Fibroblast of gingiva (primary cell): ENCODE measurements at places on chromosomes 3 and 15.
A peak's percentile ranks its signal among the peaks of the same experiment; 100 is the strongest.

DNA sequence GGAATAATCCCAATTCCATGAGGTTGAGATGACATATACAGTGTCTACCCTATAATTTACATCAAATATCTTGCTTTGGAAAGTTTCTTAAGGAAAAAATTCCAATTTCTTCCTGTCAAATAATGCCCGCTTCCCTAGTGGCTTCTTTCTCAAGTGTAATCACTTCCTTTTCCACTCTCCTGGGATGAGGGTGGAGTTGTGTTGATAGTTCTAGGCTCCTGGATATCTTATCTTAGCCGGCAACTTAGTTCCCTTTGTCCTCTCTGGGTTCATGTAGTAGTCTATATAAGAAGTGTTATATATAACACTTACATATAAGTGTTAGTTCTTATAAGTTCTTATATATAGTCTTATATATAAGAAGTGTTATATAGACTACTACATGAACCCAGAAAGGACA, 10.9 kb downstream of the TAGLN3 start:
- DNase-seq: no peak

DNA sequence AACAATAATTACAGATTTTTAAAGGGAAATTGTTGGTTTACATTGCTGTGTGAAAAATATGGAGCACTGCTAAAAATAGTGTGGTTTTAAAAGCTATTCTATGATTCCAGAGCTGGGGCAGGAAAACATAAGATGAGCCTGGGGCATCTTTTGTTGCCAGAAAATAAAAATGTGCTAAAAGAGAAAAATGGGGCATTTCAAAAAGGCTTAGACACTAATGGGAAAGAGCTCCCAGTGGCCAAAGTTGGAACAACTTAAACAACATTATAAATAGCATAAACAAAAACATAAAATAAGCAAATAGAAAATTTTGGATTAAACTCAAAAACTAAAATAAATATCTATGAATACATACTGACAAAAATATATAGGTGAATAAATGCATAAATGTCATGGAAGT, 478.9 kb downstream of the NLGN1 start:
- no peak for DNase-seq

DNA sequence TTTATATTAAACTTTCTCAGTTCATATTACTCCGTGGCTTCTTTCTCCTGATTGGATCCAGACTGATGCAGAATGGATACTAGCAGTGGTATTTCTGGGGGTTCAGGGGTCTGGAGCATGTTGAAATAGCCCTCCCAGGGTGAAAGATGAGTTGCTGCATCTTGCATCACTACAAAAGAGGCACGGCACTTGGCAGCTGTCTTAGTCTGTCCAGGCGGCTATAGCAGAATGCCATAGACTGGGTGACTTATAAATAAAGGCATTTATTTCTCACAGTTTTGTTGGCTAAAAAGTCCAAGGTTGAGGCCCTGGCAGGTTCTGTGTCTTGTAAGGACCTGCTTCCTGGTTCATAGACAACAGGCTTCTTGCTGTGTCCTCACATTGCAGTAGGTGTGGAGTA, 660 bp upstream of the BCL2L10 start:
- peak; percentile 61 for DNase-seq

DNA sequence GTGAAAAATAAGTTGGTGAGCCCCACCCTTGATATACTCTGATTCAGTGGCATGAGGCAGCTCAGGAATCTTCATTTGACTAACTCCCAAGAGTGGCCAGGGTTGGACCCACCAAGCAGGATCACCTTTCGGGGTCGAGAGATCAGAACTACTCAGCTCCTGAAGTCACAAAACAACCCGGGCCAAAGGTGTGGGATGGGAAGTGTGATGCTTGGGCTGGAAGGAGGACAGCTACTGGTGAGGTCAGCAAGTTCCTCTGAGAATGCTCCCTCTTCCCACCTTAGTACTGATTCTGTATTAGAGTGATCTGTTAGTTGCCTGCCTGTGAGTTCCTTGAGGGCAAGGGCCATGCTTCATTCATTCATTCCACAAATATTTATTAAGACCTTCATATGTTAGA, 15.1 kb downstream of the ESYT3 start:
- DNase-seq: no peak

DNA sequence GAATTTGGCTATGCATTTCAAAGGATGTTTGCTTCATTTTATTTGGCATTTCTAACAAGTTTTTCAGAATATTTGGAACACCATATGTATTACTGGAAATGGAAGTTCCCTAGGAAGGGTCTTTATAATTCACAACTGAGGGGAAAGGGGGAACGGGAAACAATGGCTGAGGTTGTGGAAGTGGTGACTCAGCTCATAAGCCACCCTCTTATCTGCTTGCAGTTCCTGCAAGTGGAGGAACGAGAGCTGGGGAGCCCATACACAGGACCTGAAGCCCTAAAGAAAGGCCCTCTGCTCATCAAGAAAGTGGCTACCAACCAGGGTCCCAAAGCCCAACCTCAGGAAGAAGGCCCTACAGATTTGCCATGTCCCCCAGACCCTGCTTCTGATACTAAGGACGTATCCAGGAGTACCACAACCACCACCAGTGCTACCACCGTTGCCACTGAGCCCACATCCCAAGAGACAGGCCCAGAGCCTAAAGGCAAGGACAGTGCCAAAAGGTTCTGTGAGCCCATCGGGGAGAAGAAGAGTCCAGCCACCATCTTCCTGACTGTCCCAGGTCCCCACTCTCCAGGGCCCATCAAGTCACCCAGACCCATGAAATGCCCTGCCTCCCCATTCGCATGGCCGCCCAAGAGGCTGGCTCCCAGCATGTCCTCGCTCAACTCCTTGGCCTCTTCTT, 37.9 kb downstream of the ESYT3 start:
- no peak for DNase-seq

DNA sequence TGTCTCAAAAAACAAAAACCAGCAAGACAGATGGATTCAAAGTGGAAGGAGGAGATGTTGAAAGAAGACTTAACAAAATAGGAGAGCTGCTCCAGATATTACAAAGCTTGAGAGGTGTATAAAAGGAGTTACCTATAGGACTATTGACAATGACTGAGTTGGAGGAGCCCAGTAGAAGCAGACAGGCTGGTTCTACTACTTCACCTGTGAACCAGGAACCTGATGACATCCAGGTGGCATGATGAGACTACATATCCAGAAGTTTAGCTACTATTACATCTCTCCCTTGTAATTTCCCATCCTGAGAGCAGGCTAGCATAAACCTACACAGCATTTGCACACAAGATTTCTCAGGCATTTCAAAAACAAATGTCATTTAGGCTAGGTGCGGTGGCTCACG, 49.3 kb downstream of the CPEB1 start:
- no peak for DNase-seq

DNA sequence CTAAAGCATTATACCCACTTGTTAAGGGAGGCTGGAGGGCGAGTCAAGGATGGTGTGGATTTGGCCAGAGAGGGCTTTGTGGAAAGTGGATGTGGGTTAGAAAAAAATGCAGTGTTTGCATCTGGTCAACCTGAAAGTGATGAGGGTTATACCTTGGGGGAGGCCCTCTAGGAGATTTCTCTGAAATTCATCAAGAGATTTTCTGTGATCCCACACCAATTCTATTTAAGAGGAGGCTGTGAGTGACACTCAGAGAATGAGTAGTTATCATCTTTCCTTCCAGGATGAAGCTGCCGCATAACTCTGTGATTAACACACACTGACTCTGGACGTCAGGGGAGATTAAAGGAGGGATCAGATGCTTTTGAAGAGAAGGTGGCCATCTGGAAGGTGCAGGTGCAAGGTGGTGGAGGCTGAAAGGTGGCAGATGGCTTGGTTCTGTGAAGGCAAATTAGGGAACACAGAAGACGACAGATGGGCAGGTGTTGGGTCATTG, 54.8 kb downstream of the ANAPC13 start:
- no peak for DNase-seq

DNA sequence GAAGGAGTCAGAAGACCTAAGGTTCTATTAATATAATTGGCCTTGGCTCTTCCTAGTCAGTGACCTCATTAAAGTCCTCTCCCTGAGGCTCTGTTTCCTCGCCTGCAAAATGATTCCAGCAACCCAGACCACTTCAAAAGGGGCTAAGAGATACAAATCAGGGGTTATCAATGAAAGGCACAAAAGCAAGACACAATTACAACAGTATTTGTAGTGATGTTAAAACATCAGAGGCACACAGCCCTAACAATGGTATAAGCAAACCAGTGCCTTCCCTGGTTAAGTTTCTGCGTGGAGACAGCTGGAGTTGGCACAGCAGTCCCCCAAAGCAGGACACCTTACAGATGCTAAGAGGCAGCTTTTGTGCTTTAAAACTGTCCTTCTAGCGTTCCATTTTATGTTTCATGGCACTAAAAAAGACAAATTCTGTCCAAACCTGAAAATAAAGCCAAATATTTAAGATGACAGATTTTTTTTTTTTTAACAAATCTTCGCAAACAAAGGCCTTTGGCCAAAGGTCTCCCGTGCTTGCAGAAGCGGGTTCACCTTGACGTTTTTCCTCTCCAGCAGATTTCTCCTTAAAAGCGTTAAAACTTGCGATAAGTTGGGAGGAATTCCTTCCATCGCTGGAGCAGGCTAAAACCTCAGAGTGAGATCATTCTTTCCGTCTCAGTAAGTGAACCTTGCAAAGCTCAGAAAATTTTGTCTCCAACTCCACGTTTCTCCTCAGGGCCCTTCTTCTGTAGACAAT, 999 bp downstream of the ZNF280D start:
- peak; percentile 39 for DNase-seq

DNA sequence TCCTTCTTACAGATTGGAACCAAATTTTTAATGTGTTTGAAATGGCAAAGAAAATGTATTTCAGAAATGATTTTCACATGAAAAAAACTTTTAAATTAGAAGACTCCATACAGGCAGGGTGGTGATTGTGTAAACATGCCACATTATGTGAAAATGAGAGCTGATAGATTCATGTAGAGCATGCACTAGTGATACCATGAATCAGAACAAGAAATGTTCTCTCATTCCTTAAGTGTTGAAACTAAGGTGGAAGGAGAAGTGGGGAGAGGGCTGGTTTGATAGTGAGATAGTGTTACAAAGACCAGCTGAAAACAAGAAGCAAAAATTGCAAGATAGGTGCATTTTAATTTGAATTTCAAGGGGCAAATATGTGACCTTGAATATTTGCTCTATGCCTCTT, 100.3 kb downstream of the CCNL1 start:
- no peak for DNase-seq

GRCh38 chr3:190053919-190054672, 66.6 kb downstream of the P3H2 start:
- peak; percentile 74 for DNase-seq

DNA sequence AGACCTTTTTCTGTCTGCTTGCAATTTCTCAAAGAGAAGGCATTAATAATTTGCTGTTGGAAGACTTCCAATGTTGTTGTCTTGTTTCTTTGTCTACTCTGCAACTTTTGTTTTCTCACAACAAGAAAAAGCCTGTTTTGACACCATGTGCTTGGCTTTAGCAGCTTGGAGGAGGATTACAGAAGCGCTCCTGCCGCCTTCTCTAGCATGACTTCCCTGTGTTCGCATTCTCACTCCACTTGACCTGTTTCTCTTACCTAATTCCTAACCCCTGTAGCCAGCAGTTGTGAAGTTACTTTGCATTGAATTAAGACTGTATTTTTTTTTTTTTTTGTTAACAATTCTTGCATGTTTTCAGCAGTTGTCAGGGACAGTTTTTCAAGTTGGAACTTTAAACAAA, 235.3 kb upstream of the GOLIM4 start:
- DNase-seq: no peak

- peak; percentile 84 for DNase-seq
Measured at GRCh38 chr3:158105710-158106253, 438 bp downstream of the SHOX2 start.

DNA sequence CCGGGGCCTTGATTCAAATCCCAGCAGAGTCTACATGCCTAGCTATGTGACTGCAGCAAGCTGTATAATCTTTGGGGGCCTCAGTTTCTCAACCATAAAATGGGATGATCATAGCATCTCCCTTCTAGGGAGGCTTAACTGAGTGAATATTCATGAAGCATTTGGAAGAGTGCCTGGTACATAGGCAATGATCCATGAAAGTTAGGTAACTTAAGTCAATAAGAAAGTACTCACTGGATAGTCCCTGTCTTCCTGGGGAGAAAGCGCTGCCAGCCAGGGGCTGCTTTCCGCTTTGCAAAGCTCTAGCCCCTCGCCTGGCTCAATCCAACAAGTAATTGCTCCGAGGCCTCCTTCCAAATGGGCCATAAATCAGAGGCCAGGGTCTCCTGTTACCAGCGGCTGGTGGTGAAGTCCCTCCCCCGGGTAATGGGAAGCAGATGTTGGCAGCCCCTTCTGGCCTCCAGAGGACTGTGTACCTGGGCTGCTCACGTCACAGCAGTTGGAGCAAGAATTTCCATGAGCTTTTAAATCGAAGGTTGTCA, 521.9 kb upstream of the PROK2 start:
- DNase-seq: peak; percentile 69

GRCh38 chr3:97959872-97960271, 12.4 kb downstream of the RIOX2 start:
- peak; percentile 21 for DNase-seq

DNA sequence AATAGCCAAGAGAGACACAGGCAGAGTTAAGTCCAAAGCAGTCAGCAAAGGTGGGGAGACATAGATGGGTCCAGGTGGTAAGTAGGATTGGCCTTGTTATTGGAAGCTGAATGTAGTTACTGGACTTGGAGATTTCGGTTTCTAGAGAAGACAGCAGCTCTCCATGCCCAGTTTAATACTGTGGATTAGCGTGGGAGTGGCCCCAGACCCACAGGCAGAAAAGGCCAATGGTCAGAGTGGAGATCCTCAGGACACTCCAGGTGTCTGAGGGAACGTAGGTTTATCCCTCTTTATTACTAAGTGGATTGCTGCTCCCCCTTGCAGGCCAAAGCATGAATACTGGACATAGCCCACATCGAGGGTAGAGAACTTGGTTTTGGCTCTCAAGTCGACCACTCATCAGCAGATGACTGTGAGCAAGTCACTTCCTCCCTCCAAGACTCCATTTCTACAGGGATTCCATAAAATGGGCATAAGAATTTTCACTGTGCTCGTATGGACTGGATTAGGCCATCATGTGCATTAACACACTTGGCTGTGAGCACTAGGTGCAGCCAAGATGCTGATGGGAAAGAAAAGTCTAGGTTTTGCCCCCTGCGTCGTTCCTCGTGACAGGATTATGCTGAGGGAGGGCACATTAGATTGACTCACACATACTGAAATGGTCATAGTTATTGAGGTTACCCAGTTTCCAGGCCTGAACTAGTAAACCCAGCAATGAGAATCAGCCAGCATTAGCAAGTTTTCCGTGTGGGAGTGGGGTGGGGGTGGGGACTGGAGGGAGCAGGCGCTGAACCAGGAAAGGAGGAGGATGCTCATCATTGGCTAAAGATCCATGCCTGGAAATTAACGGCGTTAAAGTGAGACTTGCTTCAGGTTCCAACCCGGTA, 225.2 kb upstream of the TPRG1 start:
- peak; percentile 61 for DNase-seq
